ENCODE measurements at places on chromosomes 12 and 14. TPM values are rescaled to one million over a fixed set of nuclear protein-coding genes. Genes with fewer than 3 reads are reported as not detected.

Gene NID2
- total RNA-seq: 315 TPM

Gene EML5
- 0.44 TPM for total RNA-seq

Gene TAS2R13
- total RNA-seq: 4.7 TPM

Gene APOF
- not detected for total RNA-seq

Gene VWF
- total RNA-seq: 2.9 TPM

Gene SLC4A8
- 4.5 TPM for total RNA-seq

Gene TAS2R43
- 0.33 TPM for total RNA-seq

Gene EPYC
- total RNA-seq: not detected

Gene ERGIC2
- total RNA-seq: 96.9 TPM

Gene RSRC2
- 52.5 TPM for total RNA-seq

Gene PRH2
- not detected for total RNA-seq

Gene KRT79
- not detected for total RNA-seq

Gene IL31
- total RNA-seq: not detected

Gene CLEC4C
- not detected for total RNA-seq

Gene NPAS3
- total RNA-seq: 0.17 TPM

Gene TMEM132C
- total RNA-seq: not detected

Gene ENDOU
- 0.29 TPM for total RNA-seq

Gene CD9
- total RNA-seq: 475 TPM

Gene SYT1
- 1.3 TPM for total RNA-seq

Gene CISTR
- not detected for total RNA-seq

Gene CDK17
- 64.2 TPM for total RNA-seq

Gene POLE
- total RNA-seq: 11.1 TPM

Gene MMP14
- total RNA-seq: 649 TPM

Gene TEX22
- 0.44 TPM for total RNA-seq

Gene DLK1
- not detected for total RNA-seq

Gene LRRC43
- total RNA-seq: 3.3 TPM

Gene PLEKHD1
- under 0.01 TPM for total RNA-seq

Gene IQSEC3
- under 0.01 TPM for total RNA-seq

Gene E2F7
- total RNA-seq: 3.8 TPM

Gene RBP5
- total RNA-seq: 0.33 TPM

Gene SLC16A7
- total RNA-seq: 110 TPM

Gene IPO8
- 39.2 TPM for total RNA-seq

Gene TMTC2
- total RNA-seq: 12.4 TPM

Gene KANSL2
- total RNA-seq: 50.1 TPM

Gene PTCSC3
- total RNA-seq: not detected

Gene ADCY4
- 9.6 TPM for total RNA-seq

Gene RTN1
- not detected for total RNA-seq

Gene FGF23
- total RNA-seq: not detected

Gene C3AR1
- total RNA-seq: not detected

Gene CLBA1
- total RNA-seq: 9.8 TPM

Gene DGKA
- 68.6 TPM for total RNA-seq

Gene RIPK3
- 2.9 TPM for total RNA-seq
